ENCODE measurements at places on chromosomes 3 and 15. TPM values are rescaled to one million over a fixed set of nuclear protein-coding genes. Genes with fewer than 3 reads are reported as not detected.

DNA sequence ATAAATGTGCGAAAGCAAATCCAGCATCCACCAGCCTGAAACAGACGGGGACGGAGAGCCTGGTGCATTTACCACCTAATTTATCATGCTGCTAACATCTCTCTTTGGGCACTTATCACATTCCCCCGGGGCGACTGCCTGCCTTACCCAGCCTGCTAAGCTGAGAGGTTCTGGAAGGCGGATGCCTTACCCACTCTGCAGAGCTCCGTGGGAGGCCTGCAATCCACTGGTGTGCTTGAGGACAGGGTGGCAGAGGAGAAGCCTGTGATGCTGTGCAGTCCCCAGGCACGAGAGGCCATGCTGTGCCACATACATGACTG lies 25.5 kb downstream of the MGLL start:
- no peaks in the 10 kb centered on the region for H3K36me3 ChIP-seq
- H3K4me1 ChIP-seq = peaks cover 10% of the 10 kb centered on the region
- H3K27ac ChIP-seq = no peak overlapping the region
- no peak for DNase-seq
- H3K27me3 ChIP-seq = peaks cover 4% of the 10 kb centered on the region
- H3K4me3 ChIP-seq = no peak overlapping the region

DNA sequence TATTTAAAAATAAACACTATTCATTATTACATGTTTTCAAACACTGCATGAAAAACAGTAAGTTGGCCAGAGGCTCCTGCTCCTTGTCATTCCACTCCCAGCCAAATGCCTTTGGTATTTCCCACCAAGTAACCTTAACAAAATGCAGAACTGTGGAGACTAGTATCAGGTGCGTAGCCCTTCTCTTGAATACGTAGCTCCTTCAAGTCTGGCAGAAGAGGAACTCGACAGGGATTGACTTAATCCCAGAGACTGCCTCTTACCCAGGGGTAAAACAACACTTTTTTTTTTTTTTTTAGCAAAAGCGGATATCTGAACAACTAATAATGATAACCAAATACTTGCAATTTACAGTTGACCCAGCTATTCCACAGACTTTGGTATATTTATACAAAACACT lies 738 bp downstream of the COMMD2 start:
- H3K4me1 ChIP-seq = peaks cover 13% of the 10 kb centered on the region
- DNase-seq = no peak
- peak overlapping the region; percentile 96 for H3K4me3 ChIP-seq
- no peak overlapping the region for H3K27ac ChIP-seq
- H3K36me3 ChIP-seq = peaks cover 29% of the 10 kb centered on the region

PLXNB1 gene
- total RNA-seq = 6.5 TPM

GRCh38 chr3:150972366-150973071 lies at the start of gene CLRN1:
TSS of gene CLRN1 (minus strand) at chr3:150972727. CDS start at chr3:150972708, 19 bp downstream.
- no peak within 1 kb of the TSS for H3K27ac ChIP-seq
- no peaks in the 10 kb centered on the region for H3K4me1 ChIP-seq
- no peaks in the 10 kb centered on the region for H3K36me3 ChIP-seq
- peaks cover 17% of the 10 kb centered on the region for H3K27me3 ChIP-seq

GRCh38 chr3:72185549-72186399 lies 400.8 kb upstream of the PROK2 start:
- no peaks in the 10 kb centered on the region for H3K36me3 ChIP-seq
- peak overlapping the region; percentile 21 for H3K27ac ChIP-seq
- peaks cover 19% of the 10 kb centered on the region for H3K4me1 ChIP-seq
- H3K27me3 ChIP-seq = peaks cover 5% of the 10 kb centered on the region
- H3K4me3 ChIP-seq = peak overlapping the region; percentile 18

GRCh38 chr15:96337365-96338023 lies 7.0 kb downstream of the NR2F2 start:
- peaks cover 86% of the 10 kb centered on the region for H3K27me3 ChIP-seq
- no peak overlapping the region for H3K4me3 ChIP-seq
- peak overlapping the region; percentile 39 for H3K27ac ChIP-seq
- no peak for DNase-seq
- peaks cover 2% of the 10 kb centered on the region for H3K4me1 ChIP-seq
- peaks cover 7% of the 10 kb centered on the region for H3K36me3 ChIP-seq

HIGD2B gene
- total RNA-seq = not detected

DNA sequence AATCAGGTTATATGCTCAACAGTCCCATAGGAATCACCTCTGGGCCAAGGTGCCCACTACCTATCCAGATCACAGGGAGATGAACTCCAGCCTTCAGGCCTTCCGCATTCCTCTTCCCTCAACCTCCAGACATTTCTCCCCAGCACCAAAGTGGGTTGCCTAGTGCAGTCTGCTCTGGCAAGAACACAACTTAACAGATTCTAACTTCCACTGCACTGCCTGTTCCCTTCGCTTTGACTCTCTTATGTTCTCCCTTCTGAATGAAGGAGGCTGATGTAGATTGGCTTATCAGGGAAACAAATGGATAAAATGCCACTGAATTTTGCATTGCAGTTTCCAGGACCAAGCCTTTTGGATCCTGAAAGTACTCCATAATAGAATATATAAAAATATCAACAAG lies 106.3 kb downstream of the SRGAP3 start:
- H3K4me1 ChIP-seq = no peaks in the 10 kb centered on the region
- no peak overlapping the region for H3K4me3 ChIP-seq
- H3K27me3 ChIP-seq = peaks cover 18% of the 10 kb centered on the region

LRRIQ4 gene
- 0.09 TPM for total RNA-seq

- H3K27ac ChIP-seq = no peak overlapping the region
- no peak for DNase-seq
- H3K4me1 ChIP-seq = peaks cover 11% of the 10 kb centered on the region
- H3K4me3 ChIP-seq = no peak overlapping the region
Observed at GRCh38 chr3:39638301-39638700, 170.8 kb downstream of the MOBP start.

DNA sequence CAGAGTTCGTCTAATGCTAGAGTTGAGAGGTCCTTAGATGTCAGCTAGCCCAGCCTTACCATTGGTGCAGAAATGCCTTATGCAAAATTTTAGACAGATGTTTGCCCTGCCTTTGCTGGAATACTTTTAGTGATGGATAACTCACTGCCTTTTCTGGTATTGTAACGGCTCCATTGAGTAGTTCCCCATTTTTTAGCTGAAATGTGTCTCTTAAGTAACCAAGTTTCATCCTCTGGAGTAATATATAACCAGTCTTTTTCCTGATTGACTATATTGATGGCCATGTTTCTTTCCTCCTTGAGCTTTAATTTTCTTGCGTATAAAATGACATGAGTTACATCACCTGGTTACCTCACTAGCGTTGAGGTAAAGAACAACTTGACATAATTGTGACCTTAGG lies 45.0 kb downstream of the SNRK start:
- H3K4me1 ChIP-seq = peaks cover 19% of the 10 kb centered on the region
- H3K27me3 ChIP-seq = no peaks in the 10 kb centered on the region
- no peak for DNase-seq
- no peak overlapping the region for H3K27ac ChIP-seq
- no peak overlapping the region for H3K4me3 ChIP-seq

- H3K27me3 ChIP-seq = peaks cover 32% of the 10 kb centered on the region
- no peaks in the 10 kb centered on the region for H3K36me3 ChIP-seq
- H3K27ac ChIP-seq = no peak overlapping the region
- DNase-seq = no peak
Observed at GRCh38 chr15:41606997-41607396, 48.0 kb downstream of the TYRO3 start.

LIPC gene
- total RNA-seq = 0.93 TPM

TM4SF4 gene
- total RNA-seq = not detected

DNA sequence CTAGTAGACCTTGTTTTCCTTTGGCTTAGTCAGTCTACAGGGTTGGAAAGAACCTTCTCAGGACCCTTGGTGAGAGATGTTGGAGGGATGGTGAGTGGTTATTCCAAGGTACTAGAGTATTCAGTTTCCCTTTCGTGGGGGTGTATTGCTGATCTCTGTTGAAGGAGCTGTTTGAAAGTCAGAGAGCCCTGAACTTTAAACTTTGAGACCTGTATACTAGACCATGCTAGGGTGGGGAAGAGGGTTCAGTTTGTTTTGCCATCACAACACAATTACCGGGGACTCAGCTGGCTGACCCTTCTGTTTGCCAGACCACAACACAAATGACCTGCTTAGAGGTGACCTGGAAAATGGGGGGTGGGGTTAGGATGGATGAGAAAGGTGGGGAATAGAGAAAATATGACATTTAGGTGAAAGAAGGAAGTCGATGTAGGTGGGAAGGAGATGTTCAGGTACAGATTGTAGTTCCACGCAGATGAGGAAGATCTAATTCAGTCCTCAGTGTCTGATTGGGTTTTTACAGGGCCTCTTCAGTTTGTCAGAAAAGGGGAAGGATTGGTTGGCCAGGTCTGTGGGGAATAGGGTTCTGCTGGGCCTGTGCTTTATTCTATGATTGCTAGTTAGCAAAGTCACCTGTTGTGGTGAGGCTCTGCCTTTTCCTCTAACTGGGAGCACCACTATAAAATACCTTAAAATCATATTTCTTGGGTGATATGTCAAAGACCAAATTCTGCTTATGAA lies 6.8 kb downstream of the UBE2E2 start:
- DNase-seq = no peak
- H3K36me3 ChIP-seq = no peaks in the 10 kb centered on the region
- H3K4me3 ChIP-seq = no peak overlapping the region
- H3K27ac ChIP-seq = no peak overlapping the region
- H3K27me3 ChIP-seq = peaks cover 6% of the 10 kb centered on the region

DNA sequence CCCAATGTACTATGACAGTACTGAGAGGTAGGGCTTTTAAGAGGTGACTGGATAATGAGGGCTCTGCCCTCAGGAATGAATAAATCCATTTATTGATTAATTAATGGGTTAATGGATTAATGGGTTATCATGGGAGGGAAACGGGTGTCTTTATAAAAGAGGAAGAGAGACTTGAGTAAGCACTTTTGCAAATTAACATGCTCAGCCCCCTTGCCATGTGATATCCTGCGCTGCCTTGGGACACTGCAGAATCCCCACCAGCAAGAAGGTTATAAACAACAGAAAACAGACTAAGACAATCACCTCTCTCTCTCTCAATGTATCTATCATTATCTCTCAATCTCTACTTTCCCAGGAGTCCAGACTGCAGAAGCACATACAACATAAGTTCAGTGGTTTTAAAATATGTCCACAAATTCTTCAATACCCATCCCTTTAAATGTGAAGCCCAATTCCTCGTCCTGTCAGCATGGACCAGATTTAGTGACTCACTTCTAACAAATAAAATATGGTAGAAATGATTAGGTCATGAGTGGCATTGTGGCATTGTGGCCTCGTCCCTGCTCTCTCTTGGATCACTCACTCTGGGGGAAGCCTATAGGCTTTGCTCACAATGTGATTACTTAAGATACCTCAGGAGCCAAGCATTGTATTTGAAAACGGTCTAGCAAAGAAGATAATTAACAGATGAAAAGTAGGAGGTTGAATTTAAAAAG lies 40.0 kb upstream of the IL12A start:
- peaks cover 27% of the 10 kb centered on the region for H3K27me3 ChIP-seq
- no peaks in the 10 kb centered on the region for H3K4me1 ChIP-seq
- H3K4me3 ChIP-seq = no peak overlapping the region
- H3K27ac ChIP-seq = no peak overlapping the region
- H3K36me3 ChIP-seq = no peaks in the 10 kb centered on the region

PRTG gene
- total RNA-seq = not detected

GRCh38 chr15:34102175-34102925 lies 467 bp downstream of the PGBD4 start:
- H3K4me1 ChIP-seq = peaks cover 29% of the 10 kb centered on the region
- DNase-seq = no peak
- H3K27ac ChIP-seq = peak overlapping the region; percentile 100
- H3K27me3 ChIP-seq = peaks cover 2% of the 10 kb centered on the region
- H3K4me3 ChIP-seq = peak overlapping the region; percentile 100
- H3K36me3 ChIP-seq = peaks cover 36% of the 10 kb centered on the region

XCR1 gene
- total RNA-seq = 0.05 TPM

DNA sequence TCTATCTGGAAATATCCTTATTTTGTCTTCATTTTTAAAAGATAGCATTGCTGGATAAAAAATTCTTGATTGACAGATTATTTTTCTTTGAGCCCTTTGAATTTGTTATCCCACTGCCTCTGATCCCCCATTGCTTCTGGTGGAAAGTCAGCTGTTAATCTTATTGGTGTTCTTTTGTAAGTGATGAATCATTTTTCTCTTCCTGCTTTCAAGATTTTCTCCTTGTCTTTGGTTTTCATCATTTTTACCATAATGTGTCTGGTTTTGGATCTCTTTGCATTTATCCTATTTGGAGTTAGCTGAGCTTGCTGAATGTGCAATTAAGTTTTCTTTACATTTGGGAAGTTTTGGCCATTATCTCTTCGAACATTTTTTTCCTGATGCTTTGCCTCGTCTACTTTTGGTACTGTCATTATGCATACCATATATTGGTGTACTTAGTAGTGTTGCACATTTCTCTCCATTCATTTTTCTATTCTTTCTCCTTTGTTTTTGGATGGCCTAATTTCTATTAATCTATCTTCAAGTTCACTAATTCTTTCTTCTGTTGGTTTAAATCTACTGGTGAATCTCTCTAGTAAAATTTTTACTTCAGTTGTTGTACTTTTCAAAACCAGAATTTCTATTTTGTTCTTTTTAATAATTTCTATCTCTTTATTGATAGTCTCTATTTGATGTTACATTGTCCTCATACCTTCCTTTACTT lies 440.0 kb upstream of the PROK2 start:
- H3K36me3 ChIP-seq = peaks cover 10% of the 10 kb centered on the region
- no peak overlapping the region for H3K27ac ChIP-seq
- no peak overlapping the region for H3K4me3 ChIP-seq
- peaks cover 2% of the 10 kb centered on the region for H3K27me3 ChIP-seq

DNA sequence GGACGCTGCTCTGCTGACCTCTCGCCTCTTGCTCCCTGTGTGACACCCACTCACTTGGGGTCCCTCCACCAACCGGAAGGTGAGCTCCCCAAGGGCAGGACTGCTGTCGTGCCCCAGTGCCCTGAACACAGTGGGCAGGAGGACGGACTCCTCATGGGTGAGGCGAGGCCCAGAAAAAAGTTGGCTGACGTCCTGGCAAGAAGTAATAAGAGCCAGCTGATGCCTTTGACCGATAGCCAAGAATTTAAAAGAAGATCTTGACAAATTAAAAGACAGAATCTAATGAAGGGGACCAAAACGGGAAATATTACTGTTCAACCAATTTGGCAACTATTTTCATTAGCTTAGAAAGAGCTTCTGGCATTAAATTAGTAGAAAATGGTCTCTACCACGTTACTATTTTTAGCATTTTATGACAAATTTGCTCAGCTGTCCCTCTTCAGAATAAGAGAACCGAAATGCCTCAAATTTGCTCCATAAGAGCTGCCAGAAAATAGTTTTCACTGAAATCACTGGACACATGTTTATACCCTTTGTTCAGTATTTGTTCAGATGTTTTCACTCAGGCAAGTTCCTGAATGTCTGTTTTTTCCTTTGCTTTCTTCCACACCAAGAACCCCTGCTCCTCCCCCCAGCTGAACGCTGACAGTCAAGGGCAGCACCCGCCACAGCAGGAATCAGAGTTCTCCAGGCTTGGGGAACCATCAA lies 60.5 kb downstream of the XXYLT1 start:
- peaks cover 6% of the 10 kb centered on the region for H3K4me1 ChIP-seq
- H3K4me3 ChIP-seq = no peak overlapping the region
- H3K27me3 ChIP-seq = no peaks in the 10 kb centered on the region
- DNase-seq = no peak
- no peak overlapping the region for H3K27ac ChIP-seq
- peaks cover 3% of the 10 kb centered on the region for H3K36me3 ChIP-seq

THSD4 gene
- total RNA-seq = not detected

- no peak overlapping the region for H3K27ac ChIP-seq
- no peak overlapping the region for H3K4me3 ChIP-seq
- H3K36me3 ChIP-seq = peaks cover 27% of the 10 kb centered on the region
- H3K4me1 ChIP-seq = peaks cover 36% of the 10 kb centered on the region
- DNase-seq = no peak
- no peaks in the 10 kb centered on the region for H3K27me3 ChIP-seq
Observed at GRCh38 chr3:9897408-9898372, 5.0 kb upstream of the IL17RE start.

GRCh38 chr15:62066663-62067447 lies at the start of gene C2CD4A:
TSS of gene C2CD4A (plus strand) at chr15:62066977. CDS start at chr15:62067614, 637 bp downstream.
- H3K36me3 ChIP-seq = peaks cover 2% of the 10 kb centered on the region
- H3K27ac ChIP-seq = peak within 1 kb of the TSS; percentile 14
- H3K27me3 ChIP-seq = peaks cover 54% of the 10 kb centered on the region
- peaks cover 21% of the 10 kb centered on the region for H3K4me1 ChIP-seq
